ENCODE measurements at places on chromosomes 3 and 15.

GRCh38 chr3:84974347-84974746 is 15.6 kb downstream of the CADM2 start:
- DNase-seq = no peak

DNA sequence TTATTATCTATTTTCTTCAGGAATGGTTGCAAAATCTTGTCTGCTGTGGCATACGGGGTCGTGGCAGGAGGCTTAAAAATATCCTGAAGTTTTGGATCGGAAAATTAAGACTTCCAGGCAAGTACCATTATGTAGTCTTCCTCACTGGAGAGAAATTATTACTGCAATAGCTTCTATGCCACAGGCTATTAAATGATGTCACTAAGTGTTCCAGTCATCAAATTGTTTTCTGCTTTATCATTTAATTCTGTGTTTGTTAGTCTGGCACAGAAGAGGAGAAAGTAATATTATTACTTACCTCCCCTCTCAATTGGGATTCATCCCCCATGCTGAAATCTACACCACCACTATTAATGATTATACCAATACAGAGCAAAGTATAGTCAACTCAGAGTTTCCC is 378.2 kb upstream of the ALCAM start:
- no peak for DNase-seq

GRCh38 chr3:18357747-18358146 is 67.4 kb downstream of the SATB1 start:
- DNase-seq = no peak

DNA sequence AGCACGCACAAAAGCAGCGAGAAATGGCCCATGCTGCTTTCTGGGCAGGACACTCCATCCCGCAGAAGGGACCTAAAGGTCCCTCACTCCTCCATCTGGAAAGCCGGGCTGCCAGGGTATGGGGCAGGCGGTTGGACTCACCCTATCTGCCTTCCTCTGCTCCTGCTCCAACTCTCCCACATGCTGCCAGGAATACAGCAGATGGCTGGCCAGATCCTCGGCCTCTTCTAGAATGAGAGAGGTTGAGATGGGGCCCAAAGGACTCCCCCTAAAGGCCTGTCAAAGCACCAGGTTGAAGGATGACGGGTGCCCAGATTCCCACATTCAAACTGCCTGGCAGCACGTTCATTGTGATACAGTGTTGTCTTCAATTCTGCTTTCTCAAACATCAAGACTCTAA is 85.1 kb upstream of the C2CD4B start:
- no peak for DNase-seq

DNA sequence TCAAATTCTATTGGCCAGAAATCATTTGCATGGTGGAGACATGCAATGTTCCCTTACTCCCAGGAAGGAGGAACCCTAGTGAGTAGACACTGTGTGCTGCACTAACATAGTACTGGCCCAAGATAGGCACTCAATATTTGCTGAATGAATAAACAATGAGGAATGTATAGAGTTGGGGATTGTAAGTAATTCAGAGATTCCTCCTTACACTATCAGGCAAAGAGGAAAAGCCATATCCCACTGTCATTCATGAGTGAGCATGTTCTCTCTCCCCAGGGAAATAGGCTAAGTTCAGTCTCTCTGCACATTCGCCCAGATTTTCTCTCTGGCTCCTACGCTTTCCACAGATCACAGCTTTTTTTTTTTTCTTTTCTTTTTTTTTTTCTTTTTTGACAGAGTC is 154.9 kb upstream of the WNT5A start:
- DNase-seq = no peak

- DNase-seq = no peak
Observed at GRCh38 chr3:110405830-110406585, 665.6 kb upstream of the NECTIN3 start.

GRCh38 chr15:94247789-94248638 is 16.7 kb downstream of the MCTP2 start:
- no peak for DNase-seq

DNA sequence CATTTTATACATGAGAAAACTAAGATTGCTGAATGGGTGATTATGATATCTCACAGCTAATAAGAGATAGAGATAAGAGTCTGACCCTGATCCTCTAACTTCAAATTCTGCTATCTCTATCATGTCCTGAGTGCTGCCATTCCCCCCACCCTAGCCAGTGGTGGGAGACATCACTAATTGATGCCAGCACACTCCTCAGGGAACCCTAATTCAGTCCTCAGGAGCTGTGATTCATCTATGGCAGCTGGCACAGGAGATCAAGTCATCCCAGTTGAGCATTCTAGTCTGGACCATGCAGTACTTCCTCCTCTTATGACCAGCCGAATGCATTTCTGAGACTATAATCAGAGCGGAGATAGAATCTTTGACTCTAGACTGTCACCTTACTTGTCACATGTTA is 71.9 kb downstream of the SYNM start:
- DNase-seq = no peak

DNA sequence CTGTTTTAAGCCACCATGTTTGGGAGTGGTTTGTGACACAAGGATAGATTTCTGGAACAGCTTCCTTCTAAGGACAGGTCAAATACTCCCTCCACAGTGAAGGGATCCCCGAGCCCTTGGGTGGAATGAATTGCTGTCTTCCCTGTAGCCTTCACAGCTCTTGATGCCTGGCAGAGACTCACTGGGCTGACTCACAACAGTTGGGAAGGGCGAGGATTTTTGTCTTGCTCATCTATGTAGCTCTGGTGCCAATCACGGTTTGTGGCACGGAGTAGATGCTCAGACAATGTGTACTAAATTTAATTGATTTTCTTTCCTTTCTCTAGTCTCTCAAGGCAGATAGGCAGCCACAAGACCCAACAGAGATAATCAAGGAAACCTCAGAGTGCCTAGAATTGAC is 27.0 kb downstream of the CRYGS start:
- DNase-seq = no peak

- no peak for DNase-seq
Observed at GRCh38 chr3:195813916-195814640, 2.3 kb upstream of the MUC4 start.

DNA sequence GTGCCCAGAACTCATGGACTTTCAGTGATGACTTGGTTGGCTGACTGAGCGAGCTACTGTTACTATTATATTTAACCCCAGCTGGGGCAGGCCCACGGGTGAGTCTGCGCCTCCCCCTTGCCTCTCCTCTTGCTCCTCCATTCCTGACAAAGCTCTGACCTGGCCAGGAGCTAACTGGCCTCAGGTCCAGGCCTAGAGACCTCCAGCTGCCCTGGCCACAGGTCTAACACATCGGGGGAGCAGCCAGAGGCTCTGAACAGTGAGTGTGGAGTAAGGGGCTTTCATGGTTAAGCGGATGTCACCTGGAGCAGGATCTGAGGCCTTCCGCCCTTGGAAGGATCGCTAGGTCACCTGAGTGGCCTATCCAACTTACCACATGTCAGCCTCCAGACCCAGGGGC is 96.3 kb upstream of the HERC1 start:
- DNase-seq = no peak

- DNase-seq = no peak
Observed at GRCh38 chr3:87436781-87437543, 160.6 kb upstream of the POU1F1 start.

DNA sequence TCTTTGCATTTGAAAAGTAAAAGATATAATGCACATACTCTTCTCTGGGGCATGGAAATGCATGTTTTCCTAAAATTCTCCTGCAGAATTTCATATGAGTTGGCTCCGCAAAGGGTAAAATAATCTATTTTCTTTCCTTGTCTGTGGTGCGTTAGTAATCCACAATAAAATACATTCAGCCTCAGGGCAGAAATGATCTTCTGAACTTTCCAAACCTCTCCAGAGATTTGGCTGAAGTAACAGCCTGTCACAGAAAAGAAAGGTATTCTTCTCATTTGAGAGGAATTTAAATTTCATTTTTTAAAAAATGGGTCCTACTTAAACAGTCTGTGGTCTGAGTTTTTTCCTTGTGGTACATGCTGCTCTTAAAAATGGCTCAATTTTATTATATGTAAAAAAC is 182.7 kb upstream of the DCBLD2 start:
- DNase-seq = no peak

GRCh38 chr3:103126115-103126514 is 691.3 kb downstream of the ZPLD1 start:
- no peak for DNase-seq

DNA sequence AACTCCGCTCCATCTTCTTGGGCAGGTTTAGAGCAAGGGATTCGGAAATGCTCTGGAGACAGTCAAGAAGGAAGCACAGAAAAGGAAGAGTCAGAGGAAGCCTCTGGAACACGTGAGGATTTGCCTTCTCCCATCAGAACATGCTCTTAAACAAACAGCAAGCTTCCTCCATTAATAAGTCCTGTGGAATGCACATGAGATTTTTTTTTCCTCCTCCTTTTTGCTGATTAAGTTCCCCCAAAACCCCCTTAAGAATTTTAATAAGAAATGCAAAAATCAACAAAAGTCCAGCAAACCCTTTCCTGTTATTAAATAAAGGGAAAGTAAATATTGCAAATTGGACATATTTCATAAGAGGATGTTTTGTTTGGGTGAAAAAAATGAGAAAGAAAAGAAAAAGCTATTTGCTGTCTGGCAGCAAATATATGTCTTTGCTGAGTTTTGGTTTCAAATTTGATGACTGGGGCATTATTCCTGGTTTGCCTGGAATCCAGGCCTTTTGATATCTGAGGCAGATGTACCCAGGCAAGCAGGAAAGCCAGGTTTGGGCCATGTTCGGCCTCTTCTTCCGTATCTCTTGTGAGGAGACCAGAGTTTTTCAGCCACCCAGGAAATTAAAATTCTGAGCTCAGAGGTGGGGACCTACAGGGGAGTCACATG is 7.9 kb upstream of the TSEN2 start:
- DNase-seq = no peak

DNA sequence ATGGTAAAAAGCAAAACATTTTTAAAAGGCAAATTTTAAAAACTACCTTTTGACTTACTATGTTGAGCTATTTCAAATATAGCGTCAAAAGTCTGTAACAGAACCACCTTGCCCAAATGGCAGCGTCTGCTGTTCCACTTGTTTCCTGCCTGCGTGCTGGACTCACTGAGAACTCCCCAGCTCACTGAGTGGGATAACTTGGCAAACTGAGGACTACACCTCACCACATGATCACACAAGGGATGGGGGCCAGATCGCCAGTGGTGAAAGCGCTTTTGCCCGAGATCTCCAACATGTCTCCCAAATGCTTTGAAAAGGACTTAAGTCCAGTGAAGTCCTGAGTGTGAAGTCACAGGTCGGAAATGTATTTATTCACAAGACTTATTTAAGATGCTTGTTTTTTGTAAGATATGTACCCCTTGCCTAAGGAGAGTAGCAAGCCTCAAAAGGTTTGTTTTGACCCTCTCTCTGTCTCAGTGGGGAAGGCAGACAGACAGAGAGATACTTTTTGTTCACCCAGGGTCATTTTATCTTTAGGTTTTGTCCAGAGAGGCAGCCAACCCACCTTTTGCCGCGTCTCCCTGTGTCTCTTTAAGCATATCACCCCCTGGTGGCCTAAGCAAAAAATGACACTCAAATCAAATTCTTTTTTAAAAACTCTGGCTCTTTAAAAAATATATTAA is 192.6 kb downstream of the PDZRN3 start:
- no peak for DNase-seq

DNA sequence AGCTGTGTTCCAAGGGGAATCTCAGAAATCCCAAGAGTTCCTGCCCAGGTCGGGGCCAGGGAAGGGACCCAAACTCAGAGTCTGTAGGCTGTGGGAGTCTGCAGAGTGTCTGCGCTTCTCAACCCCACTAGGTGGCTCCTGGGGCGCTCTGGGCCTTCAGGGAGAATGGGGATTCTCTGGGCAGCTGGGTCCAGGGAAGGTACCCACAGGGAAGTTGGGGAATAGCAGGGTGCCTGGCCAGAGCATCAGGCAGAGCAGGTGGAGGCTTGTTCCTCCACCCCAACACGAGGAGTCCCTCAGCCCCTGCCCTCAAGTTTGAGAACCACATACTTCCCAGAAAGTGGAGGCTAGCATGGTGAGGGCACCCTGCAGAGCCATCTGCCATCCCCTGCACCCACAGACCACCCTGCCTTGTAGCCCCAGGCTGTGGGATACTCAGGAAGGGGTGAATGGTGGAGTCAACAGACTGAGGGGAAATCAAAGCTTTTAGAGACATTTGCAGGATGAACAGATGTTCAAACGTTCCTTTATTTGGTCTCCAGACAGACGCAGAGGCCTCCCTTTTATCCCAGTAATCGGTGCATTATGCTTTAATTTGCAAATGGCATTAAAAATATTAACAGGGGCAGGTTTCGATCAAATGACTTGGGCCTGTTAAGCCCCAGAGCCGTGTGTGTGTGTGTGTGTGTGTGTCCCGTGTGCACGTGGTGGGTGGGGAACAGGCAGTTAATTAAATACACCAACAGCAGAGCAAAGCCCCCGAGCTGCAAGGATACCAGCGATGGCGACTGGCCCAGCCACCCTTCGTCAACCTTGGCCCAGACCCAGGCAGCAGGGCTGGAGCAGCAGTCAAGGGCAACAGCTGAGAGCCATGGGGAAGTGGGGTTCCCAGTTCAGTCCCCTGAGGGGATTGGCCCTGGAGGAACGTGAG is 57.7 kb downstream of the DNAJB8 start:
- no peak for DNase-seq

DNA sequence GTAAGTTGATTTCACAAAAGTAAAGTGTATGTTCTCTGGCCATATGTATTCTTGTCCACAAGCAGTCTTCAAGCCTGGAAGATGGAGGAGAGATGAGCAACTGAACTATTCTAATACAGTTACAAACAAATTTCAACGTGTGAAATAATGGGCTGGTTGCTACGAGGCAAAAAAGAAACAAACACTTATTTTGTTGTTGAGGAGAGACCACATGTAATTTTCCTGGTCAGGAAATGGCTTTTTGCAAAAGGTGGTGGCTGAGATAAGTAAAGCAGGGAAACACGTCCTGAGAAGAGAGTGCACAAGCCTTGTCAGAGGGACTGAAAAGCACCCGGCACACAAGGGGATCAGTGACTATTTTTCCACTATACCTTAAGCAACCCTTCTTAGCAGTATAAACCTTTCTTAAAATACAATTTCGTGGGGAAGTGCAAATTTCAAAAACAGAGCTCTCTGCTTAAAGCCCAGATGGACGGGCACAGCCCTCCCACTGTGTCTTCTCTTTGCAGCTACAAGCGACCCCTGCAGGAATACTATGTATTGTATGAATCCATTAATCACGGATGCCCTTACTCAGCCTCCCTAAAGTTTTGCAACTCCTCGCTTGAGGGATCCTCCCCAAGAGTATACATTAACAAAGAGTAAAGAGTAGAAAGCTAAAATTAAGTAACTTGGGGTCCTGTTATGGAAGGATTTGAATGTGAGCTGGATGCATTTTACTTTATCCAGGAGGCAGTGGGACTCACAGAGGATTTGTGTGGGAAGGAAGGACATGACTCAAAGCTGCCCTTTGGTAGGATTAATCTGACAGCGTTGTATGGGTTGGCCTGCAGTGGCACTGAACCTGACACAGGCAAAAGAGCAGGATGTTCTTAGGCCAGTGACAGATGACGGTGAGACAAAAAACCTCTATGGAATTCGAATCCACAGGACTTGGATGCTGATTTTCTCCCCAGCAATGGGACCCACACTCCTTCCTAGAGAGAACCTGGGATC is 253.7 kb downstream of the IL5RA start:
- DNase-seq = no peak

- no peak for DNase-seq
Observed at GRCh38 chr3:117515309-117515708, 805.7 kb downstream of the TUSC7 start.

- no peak for DNase-seq
Observed at GRCh38 chr3:53122255-53122932, 7.8 kb downstream of the RFT1 start.
